ENCODE measurements at places on chromosomes 1 and 21.

DNA sequence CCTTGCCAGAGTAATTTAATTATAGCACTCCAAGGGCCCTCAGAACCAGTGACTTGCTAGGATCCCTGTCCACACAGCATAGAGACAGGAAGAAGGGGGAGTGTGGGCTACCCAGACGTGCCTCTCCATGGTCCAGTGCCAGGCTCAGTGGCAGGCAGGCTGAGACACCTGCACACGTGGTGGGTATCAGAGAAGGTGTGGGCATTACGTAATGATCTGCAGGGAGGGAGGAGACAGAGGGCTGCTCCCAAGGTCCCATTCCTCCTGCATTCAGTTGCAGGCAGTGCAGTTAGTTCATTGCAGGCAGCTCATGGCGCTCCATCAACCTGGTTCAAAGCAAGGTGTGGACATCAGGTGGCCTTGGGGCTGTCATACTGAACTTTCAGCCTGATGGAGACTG lies 49.9 kb downstream of the C8B start:
- DNase-seq = no peak

DNA sequence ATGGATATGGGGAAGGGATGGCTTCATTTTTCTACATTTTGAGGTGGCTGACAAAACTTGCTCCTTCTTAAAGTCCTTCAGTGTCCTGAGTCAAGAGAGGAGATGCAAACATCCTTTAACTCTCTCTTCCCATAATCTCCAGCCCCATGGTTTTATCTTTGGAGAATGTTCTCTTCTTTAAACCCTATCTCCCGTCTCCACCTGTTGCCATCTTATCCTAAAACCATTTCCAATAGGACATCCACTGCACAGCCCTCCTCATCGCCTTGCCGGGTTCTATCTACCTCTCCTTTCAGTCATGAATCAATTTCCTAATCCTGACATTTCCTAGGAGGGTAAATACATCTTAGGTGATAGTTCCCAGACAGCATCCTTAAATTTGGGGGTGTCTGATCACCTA lies 44.2 kb upstream of the KCNE2 start:
- no peak for DNase-seq

- no peak for DNase-seq
Measured at GRCh38 chr1:160436966-160437365, 36.6 kb downstream of the VANGL2 start.

DNA sequence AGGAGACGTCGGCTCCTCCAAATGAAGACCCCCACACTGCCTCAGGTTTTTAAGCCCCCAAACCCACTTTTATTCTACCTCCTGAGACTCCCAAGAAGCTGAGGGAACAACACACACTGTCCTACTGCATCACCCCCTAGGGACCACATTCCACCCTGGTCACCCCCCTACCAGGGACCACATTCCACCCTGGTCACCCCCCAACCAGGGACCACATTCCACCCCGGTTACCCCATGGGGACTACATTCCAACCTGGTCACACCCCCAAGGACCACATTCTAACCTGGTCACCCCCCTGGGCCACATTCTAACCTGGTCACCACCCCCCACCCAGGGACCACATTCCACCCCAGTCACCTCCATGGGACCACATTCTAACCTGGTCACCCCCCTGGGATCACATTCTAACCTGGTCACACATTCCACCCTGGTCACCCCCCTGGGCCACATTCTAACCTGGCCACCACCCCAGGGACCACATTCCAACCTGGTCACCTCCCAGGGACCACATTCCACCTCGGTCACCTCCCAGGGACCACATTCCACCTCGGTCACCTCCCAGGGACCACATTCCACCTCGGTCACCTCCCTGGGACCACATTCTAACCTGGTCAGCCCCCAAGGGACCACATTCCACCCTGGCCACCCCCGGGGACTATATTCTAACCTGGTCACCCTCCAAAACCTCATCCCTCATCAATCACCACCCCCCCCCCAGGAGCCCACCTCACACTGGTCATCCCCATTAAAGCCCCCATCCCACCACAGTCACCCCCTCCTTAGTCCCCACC lies 587.6 kb downstream of the NPHP4 start:
- no peak for DNase-seq

GRCh38 chr1:26097696-26098095 lies 13.9 kb upstream of the PDIK1L start:
- DNase-seq = no peak

DNA sequence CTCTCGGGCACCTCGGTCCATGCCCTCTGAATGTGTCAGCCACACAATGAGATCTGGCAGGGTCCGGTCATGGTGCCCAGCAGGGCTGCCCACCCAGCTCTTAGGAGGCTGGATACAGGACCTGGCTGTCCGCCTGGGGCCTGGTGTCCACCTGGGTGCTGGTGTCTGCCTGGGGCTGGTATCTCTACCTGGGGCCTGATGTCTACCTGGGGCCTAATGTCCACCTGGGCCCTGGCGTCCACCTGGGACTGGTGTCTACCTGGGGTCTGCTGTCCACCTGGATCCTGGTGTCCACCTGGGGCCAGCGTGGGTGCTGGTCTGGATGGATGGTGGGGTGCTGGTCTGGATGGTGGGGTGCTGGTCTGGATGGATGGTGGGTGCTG lies 45.1 kb upstream of the ACTRT2 start:
- DNase-seq = no peak

- DNase-seq = no peak
Measured at GRCh38 chr1:82388679-82389078, 587.9 kb downstream of the ADGRL2 start.

DNA sequence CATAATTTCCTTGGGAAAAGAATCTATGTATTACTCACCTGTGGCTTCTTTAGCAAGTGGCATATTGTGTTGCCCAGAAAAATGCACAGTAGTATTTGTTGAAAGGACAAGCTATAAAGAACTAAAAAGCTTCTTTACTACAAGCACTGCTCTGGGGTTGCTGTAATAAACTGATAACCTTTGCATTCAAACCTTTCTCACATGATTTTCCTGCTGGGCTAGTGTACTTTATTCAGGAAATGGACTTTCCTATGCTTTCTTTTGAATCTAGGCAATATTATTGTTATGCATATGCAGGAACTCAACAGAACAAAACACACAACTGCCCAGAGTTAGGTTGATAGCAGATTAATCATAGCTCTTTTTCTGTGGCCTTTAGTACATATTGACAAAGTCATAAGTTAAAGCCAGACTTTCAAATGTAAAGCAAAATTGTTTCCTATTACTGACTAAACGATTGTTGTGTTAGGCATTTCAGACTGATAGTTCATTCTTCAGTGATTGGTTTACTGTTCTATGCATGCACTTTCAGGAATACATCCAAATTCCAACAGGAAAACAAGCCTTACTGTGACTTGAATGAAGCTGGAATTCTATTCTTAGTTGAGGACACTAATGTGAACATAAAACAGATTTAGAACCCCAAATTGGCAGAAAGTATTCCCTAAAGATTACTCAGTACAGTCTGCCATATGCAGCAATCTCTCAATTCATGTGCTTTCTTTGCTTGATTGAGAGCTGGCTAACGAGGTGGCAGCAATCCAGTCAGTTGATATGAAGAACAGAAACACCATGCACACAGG lies 564.3 kb upstream of the NEGR1 start:
- DNase-seq = no peak

DNA sequence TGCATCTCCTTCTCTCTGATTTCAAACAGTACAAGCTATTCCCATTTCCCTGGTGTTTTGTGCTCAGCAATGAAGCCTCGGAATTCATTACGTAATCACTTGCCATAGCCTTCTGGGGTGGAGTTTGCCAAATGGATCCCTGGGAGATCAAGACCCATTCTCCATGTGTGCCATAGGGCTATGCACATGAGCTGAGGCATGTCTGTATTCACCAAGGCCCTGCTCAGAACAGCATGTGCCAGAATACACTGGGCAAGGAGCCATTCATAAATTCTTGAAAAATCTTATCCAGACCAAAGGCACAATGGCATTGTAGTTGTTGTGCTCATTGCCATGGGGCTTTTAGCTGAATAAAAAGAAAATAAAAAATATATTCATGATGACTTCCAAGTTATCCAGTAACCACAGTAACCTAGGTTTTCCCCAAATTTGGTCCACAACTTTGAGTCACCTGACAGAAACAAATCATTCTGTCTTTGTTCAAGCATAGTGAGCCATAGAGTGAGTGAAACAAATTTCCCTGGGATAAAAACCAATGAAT lies 53.0 kb downstream of the CRB1 start:
- DNase-seq = no peak

GRCh38 chr1:233707153-233707879 lies 93.4 kb downstream of the KCNK1 start:
- no peak for DNase-seq

DNA sequence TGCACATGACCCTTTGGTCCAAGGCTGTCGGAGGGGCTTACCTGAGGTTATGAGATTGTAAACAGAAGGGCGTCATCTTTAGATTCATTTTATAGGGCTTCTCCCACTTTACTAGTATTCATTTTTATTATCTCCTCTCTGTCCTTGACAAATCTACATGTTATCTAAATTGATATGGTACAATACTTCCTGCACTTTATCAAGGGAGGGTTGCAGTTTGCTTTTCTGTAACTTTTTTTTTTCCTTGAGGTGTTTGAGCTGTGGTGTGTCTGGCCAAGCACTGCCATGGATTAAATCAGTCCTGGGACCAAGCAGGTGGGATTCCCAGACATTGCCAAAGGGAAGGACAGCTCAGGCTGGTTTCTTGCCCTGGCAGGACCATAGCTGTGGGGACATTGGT lies 32.0 kb upstream of the B3GALT5 start:
- DNase-seq = no peak

DNA sequence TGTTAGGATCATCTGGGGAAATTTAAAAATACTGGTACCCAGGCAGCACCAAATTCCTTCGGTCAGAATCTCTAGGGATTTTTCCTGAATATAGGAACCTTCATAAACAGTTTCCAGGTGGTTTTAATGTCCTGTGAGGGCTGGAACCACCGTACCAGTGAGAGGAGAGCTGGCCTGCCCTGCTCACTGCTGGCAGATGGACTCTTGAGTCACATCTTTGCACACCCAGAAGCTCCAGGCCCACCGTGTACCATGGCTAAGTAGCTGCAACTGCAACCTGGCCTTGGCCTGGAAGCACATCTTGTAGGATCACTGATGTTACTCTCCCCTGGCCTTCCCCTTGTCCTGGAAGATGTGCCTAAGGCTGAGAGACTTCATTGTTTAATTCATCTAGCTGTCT lies 181.5 kb downstream of the DISC1 start:
- no peak for DNase-seq

- DNase-seq = no peak
Measured at GRCh38 chr1:26359981-26360806, 6.3 kb upstream of the CRYBG2 start.

GRCh38 chr1:176656257-176656995 lies 193.5 kb downstream of the PAPPA2 start:
- DNase-seq = no peak

DNA sequence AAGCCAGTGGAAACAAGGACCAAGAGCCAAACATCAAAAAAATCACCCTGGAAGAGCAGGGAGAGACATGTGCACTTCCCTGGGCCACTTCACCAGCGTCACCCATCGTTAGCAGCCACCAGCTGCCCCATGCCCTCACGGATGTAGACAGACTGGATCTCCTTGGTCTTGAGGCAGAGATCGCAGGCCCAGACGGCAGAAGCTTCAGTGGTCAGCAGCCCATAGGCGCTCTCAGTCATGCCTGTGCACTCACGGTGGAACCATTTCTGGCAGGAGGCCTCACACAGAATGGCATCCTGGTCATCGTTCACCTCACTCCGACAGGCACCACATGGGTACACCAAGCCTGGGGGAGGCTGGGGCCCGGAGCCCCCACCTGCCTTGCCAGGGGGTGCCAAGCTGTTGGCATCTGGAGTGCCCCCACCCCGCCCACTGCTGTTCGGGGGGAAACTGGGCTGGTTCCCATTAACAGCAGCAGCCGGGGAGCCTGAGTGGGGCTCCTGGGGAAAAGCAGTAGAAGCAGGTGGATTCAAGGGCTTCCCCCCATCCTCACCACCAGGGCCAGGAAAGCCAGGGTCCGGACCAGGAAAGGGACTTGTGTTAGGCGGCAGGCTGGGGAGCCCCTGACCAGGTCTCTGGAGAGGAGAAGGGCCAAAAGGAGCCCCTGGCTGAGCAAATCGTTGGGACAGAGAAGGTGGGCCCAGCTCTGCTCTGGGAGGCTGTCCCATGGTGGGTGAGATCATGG lies 2.7 kb downstream of the PYGO2 start:
- no peak for DNase-seq

DNA sequence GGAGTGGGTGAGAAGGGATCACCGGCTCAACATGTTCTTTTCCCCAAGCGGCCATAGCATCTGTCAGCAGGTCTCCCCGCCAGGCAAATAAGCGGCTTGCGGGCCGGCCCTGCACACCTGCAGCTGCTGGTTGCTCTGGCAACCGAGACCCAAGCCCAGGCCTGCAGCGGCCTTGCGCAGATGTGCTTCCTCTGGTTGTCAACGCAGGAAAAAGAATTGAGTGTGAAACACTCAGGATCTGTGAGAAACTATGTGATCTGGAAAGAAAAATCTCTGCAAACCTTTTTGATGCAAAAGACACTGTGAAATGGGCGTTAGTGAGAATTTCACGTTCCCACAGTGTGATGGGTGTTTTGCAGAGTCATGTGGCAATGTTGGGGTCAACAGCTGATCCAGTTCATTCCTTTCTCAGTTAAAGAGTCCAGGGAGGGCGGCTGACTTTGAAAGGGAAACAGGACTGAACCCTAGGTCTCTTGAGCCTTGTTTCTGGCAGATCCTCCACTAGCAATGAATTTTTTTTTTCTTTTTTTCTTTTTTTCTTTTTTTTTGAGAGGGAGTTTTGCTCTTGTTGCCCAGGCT lies 28.4 kb downstream of the TOMM20 start:
- DNase-seq = no peak

GRCh38 chr1:3021801-3022401 lies 634 bp downstream of the ACTRT2 start:
- no peak for DNase-seq
